Stimulated activated CD8-positive, alpha-beta memory T cell treated with anti-CD3 and anti-CD28 coated beads, Interleukin-2, amount 100 ng/mL, for 48 hours (primary cell): ENCODE measurements at places on chromosomes 5 and 9.

DNA sequence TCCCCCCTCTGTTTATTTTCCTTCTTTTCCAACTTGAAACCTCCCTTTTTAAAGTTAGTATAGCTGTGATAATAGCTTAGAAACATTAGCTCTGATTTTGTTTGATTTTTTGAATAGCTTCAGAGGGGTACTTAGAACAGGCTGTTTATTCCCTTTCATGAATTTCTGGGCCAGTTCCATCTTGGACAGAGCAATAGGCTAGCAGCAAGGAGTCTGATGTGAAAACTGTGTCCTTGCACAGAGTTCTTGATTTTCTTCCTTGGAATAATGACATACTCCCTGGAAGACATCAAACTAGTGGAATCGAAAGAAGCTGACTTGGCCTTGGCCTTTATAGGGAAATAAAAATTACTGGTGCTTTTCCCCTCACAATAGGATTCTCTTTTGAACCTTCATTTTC, 32.9 kb downstream of the NTRK2 start:
- no peak for DNase-seq

DNA sequence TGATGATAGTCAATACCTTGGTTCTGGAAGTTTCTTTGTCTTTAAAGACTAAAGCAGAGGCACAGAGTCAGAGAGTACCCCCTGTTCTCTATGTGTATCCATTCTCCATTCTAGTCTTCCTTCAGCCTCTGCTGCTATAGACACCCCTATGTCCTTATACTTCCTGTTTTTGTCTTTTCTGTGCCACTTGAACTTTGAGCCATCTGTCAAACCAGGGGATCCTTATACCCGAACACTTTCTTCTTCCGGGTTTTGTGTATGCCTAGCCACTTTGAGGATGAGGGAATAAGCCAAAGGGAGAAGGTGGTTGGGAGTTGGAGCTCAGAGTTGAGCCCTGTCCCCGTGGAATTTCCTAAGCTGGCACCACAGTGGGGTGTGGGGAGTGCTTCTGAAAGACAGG, 61.1 kb upstream of the IL6ST start:
- DNase-seq, result no peak

GRCh38 chr5:10860645-10861422, 99.8 kb upstream of the DAP start:
- no peak for DNase-seq

GRCh38 chr5:179023528-179024189, at the start of gene ZNF879:
TSS of gene ZNF879 (plus strand) at chr5:179023804. CDS start at chr5:179025005, 1,201 bp downstream.
- DNase-seq, result peak; percentile 84

DNA sequence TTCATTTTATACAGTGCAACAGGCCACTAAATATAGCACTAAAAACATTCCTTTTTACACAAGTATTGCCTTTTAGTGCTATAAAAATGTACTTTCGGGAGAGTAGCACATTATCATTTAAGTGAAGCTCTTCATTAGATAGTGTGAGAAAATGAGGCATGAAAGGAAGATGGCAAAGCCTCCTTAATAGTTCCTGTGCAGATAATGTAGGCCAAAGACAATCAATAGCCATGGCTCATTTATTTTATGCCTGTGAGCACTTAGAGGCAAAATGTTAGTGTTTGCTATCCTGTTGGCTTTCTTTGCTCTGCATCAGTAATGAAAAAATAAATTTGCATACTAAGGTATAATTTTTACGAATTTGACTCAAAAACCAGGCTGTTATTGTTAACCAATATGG, 929.5 kb upstream of the C9orf72 start:
- no peak for DNase-seq

GRCh38 chr5:139662617-139663016, 14.5 kb downstream of the CXXC5 start:
- no peak for DNase-seq

- no peak for DNase-seq
Measured at GRCh38 chr5:85453026-85453349, 1068.3 kb upstream of the EDIL3 start.

GRCh38 chr9:135073081-135073740, 14.3 kb upstream of the OLFM1 start:
- DNase-seq, result no peak

DNA sequence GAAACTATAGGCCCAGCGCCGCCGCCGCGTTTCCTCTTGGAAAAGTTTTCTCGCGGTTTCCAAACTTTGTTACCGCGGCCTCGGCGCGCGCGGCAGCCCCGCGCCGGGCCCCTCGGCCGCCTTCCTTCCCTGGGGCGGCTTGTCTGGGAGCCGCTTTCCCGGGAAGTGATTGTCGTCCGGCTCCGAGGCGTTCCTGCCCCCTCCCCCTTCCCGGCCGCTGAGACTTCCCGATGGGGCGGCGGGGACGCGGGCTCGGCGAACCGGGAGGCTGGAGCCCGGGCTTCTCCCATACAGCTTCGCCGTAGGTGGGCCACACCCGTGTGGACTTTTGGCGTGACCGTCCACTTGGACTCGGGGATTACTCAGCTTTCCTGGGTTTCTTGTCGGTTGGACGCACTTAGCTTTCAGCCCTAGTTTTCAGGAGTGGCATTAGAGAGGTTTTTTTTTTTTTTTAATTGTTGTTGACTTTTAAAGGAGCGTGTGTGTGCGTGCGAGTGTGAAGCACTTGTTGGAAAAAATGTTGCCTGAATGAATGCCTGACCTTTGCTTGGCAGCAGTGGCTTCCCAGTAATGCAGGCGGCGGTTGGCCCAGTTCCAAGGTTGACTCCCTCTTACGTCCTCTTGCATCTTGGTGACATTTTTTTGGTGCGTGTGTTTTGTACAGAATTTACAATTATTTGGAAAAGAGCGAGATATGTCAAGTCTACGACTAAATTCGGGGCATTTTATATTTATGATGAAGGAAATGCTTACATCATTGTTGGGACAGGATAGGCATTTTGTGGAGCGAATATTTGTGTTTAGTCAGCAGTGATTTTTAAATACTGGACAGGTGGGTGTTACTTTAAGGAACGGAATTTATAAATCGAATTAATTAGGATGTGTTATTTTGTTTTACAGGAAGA, 821 bp downstream of the CTNNA1 start:
- DNase-seq, result peak; percentile 40

DNA sequence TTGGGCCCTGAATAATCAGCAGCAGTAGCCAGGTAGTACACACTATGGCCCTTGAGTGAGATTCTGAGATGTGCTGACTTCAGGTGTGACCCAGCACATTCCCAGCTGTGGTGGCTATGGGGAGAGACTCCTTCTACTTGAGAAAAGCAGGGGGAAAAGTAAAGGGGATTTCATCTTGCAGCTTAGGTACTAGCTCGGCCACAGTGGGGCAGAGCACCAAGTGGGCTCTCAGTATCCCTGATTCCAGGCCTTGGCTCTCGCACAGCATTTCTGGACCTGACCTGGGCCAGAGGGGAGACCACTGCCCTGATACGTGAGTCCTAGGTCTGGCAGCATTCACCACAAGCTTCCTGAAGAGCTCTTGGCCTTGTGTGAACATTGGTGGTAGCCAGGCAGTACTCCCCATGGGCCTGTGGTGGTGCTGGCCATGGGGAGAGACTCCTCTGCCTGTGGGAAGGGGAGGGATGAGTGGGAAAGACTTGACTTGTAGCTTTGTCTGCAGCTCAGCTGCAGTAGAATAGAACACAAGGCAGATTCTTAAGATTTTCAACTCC, 27.6 kb downstream of the PTGS1 start:
- DNase-seq, result no peak

GRCh38 chr5:10747678-10748622, 13.1 kb downstream of the DAP start:
- DNase-seq, result no peak

DNA sequence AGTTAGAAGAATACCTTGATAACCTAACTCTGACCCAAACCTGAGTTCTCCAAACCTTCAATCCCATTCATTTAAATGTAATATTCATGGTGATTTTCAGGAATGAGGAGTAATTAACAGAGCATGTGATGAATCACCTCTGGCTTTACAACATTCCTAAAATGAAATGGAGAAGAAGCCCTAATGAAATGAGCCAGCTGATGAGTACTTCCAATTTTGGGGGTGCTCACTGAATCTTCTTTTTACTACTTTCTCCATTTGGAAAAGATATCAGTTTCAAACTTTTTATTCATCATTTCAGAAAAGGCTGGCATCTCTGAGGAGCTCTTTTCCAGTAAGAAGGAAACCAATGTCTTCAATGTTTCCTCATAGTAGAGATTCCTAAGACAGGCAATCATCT, 2.9 kb upstream of the SPINK5 start:
- no peak for DNase-seq

GRCh38 chr9:133795049-133795448, 56.9 kb upstream of the SARDH start:
- no peak for DNase-seq

- DNase-seq, result no peak
Measured at GRCh38 chr5:16709691-16710433, 93.1 kb upstream of the RETREG1 start.

DNA sequence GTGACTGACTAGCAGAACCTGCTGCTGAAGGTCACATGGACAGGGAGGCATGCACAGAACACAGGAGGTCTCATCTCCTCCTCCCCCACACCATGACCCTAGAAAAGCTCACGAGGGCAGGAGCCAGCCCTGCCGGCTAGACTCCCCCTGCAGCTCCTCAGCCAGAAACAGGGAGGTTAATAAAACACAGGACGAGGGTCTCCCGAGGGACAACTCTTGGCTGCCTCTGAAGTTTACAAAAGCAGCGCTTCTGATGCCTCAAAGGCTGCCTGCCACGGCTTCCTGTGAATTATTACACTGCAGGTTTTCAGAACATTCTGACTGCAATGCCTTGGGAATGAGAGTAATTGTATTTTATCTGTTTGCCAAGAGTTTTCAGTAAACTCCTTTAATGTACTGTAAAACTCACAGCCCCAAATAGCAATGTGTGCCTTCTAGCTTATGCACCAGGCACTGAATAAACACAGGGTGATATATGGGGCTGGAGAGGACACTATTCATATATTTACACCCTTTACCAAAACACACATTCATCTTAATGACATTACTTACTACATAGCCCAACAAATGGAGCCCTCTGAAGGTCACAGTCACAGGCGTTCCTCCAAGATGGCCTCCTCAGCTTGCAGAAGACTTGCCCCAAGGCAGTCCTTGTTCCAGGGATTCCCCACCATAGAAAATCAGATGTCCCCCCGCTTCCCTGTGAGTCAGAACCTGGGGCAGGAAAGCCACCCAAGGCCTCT, 83.7 kb downstream of the C5orf15 start:
- DNase-seq, result no peak

- DNase-seq, result no peak
Measured at GRCh38 chr9:120904978-120905301, 21.7 kb downstream of the TRAF1 start.

GRCh38 chr5:136143763-136144162, 11.1 kb downstream of the SMAD5 start:
- no peak for DNase-seq

DNA sequence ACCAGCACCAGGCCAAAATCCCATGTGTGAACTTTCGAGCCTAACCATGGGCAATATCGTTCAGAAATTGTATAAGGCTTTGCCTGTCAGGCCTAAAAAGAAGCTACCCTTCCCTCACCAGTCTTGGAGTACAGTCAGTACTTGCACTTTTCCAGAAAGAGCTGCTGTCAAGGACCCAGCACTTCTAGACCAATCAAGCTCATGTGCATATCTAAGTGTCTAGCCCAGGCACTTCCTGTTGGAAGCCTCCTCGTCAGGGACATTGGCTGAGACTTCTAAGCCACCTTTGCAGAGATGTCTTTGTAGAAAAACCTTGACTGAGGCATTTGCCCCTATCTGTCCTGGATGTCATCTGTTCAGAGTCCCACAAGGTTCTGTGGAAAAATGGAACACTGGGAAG, 1930.5 kb downstream of the EFNA5 start:
- DNase-seq, result no peak

DNA sequence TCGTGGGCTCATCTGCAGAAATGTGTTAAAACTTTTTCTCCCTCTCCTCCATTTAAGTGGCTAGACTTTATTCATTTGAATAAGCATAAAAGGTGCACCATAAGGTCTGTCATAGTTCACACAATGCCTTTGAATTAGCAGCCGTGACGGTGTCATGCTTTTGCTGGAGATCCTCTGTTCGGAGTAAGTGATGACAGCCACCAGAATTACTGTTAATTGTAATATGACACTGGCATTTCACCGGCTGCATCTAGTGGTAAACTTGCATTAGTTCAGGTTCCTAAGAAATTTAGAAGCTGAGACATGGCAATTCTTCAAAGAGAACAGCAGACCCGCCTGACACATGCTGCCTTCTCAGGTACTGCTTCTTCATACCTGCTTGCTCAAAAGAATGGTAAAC, 241.7 kb downstream of the EBF1 start:
- no peak for DNase-seq
